Activated naive CD8-positive, alpha-beta T cell treated with anti-CD3 and anti-CD28 coated beads, Interleukin-2, amount 10 ng/mL, durations not matched to agents 7 days and 5 days (primary cell): ENCODE measurements at places on chromosomes 7 and 10. TPM values are rescaled to one million over a fixed set of nuclear protein-coding genes. Genes with fewer than 3 reads are reported as not detected.

- DNase-seq, result no peak
- no peaks in the 10 kb centered on the region for H3K27me3 ChIP-seq
- no peaks in the 10 kb centered on the region for H3K4me1 ChIP-seq
These were observed 577.9 kb downstream of the IPMK start for GRCh38 chr10:57689596-57690297.

DNA sequence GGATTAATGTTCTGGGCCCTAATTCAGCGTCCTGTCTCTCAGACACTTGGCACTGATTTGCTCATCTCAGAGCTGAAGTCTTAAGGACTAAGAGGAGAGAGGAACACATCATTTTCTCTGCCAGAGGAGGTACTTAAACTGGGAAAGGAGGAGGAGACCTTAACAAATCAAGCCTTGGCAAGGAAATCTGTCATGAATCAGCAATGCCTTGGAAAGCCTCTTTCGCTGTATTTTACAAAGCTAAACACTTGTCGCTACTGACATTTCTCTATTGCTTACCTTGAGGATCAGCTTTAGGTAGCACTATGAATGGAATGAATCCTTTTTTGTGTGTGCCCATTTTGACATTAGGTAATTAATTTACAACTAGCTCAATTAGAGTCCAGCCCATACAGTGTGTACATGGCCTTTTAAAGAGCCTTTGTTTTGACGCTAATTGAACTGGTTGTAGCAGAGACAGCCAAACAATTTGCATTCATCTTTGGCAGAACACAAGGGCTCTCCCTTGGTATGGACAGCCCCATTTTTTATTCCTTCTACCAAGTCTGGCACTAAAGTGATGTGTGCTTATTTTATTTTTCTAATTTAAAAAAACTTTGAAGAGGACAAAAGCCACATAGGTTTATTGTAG, 37.4 kb downstream of the AUTS2 start:
- H3K27me3 ChIP-seq, result peaks cover 8% of the 10 kb centered on the region
- no peak for DNase-seq
- H3K4me3 ChIP-seq, result no peak overlapping the region
- H3K27ac ChIP-seq, result no peak overlapping the region
- H3K4me1 ChIP-seq, result no peaks in the 10 kb centered on the region
- H3K36me3 ChIP-seq, result no peaks in the 10 kb centered on the region

DNA sequence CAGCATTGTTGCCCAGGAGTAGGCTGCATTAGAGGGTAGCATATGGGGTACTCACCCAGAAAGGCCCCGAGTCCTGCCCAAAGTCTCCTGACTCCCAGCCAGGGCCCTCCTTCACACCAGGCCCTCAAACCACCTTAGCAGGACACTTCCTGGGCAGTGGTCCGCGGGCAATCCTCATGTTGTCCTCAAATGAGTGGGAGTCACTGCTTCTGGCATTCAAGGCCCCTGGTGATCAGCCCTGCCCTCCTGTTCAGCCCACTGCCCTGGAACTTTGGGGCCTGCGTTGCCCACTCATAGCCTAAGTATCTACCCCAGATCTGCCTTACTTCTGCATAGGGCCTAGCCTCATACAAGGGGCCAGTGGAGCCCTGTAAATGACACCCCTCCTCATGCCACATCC, 70.9 kb upstream of the PRLHR start:
- H3K4me3 ChIP-seq, result no peak overlapping the region
- no peak overlapping the region for H3K27ac ChIP-seq
- peaks cover 8% of the 10 kb centered on the region for H3K4me1 ChIP-seq
- DNase-seq, result no peak

GRCh38 chr10:6110136-6110535, 21.3 kb downstream of the RBM17 start:
- H3K36me3 ChIP-seq, result peaks cover 61% of the 10 kb centered on the region
- no peak overlapping the region for H3K4me3 ChIP-seq
- H3K27me3 ChIP-seq, result no peaks in the 10 kb centered on the region
- peaks cover 27% of the 10 kb centered on the region for H3K4me1 ChIP-seq

DNA sequence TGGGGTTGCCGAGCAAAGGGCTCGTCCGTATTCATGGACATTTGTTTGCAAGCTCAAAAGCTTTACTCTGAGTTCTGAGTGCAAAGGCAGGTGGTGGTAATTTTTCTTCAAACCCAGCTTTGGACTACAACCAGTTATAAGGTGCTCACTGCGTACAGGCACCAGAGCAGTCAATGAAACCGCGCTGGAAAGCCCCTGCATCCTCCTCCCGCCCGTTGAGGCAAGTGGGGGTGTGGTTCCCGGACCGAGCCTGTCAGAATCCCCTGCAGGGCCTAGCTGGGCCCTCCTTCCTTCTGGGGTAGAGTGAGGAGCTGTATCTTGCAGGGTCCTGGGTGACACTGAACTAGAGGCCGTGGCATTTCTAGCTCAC, 22.3 kb downstream of the AMZ1 start:
- H3K27me3 ChIP-seq, result peaks cover 61% of the 10 kb centered on the region
- DNase-seq, result no peak
- H3K4me3 ChIP-seq, result peak overlapping the region; percentile 44
- no peak overlapping the region for H3K27ac ChIP-seq

GRCh38 chr10:127345231-127345965, 149.0 kb upstream of the INSYN2A start:
- H3K27me3 ChIP-seq, result peaks cover 2% of the 10 kb centered on the region
- DNase-seq, result no peak
- H3K27ac ChIP-seq, result no peak overlapping the region
- no peaks in the 10 kb centered on the region for H3K4me1 ChIP-seq
- no peak overlapping the region for H3K4me3 ChIP-seq

DNA sequence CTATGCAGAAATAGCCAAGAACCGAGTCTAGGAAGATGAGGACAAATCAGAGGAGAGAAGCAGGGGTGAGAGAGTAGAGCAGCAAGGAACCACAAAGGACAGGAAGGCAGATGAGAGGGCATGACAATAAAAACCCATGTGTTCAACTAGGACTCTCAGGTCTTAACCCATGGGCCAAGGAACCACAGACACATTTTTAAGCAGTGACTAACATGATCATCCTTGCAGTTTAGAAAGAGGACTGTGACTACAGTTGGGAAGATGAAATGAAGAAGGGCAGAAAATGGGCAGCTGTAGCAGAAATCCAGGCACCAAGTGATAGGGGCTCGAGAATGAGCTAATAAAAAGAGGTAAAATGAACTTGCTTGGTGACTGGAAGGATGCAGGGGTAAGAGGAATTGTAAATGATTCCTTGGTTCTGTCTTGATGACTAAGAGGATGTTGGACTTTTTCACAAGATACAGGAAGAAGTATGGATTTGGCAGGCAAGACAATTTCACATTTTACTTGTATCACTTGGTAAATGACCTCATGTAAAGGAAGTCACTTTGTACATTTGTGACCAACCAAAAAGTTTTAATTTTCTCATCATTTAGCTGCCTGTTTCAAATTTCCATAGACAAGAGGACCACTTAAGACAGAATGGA, 22.8 kb downstream of the SGMS1 start:
- no peak overlapping the region for H3K4me3 ChIP-seq
- no peak overlapping the region for H3K27ac ChIP-seq
- H3K4me1 ChIP-seq, result peaks cover 34% of the 10 kb centered on the region
- H3K27me3 ChIP-seq, result no peaks in the 10 kb centered on the region

DNA sequence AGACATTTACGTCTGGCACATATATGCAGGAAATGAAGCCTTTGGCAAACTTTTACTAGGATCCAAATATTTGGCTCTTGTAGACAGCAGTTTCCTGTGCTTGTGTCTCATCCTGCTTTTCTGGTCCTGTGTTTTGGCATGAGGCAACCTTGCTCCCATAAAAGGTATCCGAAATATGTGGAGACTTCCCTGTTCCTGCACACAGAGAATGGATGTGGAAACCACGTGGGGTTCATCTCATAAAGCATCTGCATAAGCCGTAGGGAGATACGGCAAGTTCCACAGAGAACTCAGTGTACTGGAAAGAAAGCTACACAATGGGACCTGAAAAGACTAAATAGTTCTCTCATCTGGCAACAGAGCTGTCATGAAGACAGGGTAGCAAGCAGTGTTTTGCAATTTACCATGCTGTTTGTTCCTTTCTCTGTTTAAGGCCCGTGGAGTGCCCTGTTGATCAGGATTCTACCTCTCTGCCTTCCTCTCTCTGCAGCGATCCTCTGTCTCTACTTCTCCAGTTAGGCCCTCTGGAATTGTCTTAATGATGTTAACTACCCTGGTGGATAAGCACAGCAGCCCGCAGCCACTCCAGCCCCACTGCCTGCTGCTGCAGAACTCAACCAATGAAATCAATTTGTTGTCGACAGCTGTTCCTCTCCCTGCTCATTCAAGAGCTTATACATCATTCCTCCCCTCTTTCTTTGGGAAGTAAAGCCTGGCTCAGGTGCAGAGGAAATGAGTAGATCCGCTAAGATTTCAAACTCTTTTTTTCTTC, 293.6 kb downstream of the CSTF2T start:
- H3K4me3 ChIP-seq, result no peak overlapping the region
- DNase-seq, result no peak
- no peaks in the 10 kb centered on the region for H3K27me3 ChIP-seq
- H3K36me3 ChIP-seq, result no peaks in the 10 kb centered on the region

- H3K4me1 ChIP-seq, result no peaks in the 10 kb centered on the region
- no peak overlapping the region for H3K27ac ChIP-seq
- no peaks in the 10 kb centered on the region for H3K27me3 ChIP-seq
- no peak overlapping the region for H3K4me3 ChIP-seq
- H3K36me3 ChIP-seq, result no peaks in the 10 kb centered on the region
- DNase-seq, result no peak
These were observed 37.6 kb downstream of the PLXDC2 start for GRCh38 chr10:19853831-19854230.

GRCh38 chr7:49229246-49229645, 304.9 kb downstream of the CDC14C start:
- H3K27ac ChIP-seq, result no peak overlapping the region
- no peaks in the 10 kb centered on the region for H3K36me3 ChIP-seq
- no peak overlapping the region for H3K4me3 ChIP-seq
- no peak for DNase-seq
- no peaks in the 10 kb centered on the region for H3K27me3 ChIP-seq

DNA sequence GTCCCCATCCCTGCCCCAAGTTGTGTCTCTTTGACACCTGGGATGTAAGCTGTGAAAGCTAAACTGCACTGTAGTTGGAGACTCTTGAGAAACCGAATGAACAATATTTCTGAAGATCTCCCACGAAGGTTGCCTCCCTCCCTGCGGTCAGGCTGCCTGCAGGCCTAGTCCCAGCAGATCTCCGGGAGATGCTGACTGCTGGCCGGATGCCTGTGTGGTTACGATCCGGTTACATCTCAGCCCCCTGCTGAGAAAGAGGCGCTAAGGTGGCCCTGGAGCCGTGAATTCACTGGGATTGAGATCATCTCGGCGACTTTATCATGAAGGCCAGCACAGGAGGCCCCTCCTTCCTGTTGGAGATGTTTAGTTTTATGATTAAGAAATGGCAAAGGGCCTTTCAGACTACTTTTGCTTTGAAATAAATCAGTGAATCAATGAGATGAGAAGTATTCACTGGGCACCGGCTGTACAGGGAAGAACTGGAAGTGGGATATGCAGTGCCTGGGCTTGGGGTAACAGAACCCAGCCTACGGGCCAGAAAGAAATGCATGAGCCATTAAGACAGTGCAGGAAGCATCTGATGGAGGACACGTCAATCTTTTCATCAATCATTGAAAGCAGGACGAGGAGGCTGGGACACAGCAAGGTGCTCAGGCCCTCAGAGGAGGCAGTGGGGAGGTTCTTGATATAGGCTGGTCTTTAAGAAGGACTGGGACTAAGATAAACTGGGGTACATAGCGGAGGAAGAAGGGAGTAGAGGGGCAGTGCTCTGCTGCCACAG, 177.6 kb downstream of the PRKAG2 start:
- peaks cover 2% of the 10 kb centered on the region for H3K36me3 ChIP-seq
- H3K27ac ChIP-seq, result no peak overlapping the region
- no peak overlapping the region for H3K4me3 ChIP-seq
- no peak for DNase-seq
- H3K27me3 ChIP-seq, result no peaks in the 10 kb centered on the region

GRCh38 chr7:28509251-28510025, 97.1 kb downstream of the CREB5 start:
- peaks cover 5% of the 10 kb centered on the region for H3K4me1 ChIP-seq
- peak overlapping the region; percentile 53 for H3K4me3 ChIP-seq
- peaks cover 13% of the 10 kb centered on the region for H3K27me3 ChIP-seq
- H3K36me3 ChIP-seq, result no peaks in the 10 kb centered on the region
- DNase-seq, result no peak

GRCh38 chr7:108535257-108535656, 9.3 kb upstream of the PNPLA8 start:
- no peaks in the 10 kb centered on the region for H3K4me1 ChIP-seq
- H3K27me3 ChIP-seq, result peaks cover 11% of the 10 kb centered on the region
- no peak overlapping the region for H3K4me3 ChIP-seq
- no peaks in the 10 kb centered on the region for H3K36me3 ChIP-seq

DNA sequence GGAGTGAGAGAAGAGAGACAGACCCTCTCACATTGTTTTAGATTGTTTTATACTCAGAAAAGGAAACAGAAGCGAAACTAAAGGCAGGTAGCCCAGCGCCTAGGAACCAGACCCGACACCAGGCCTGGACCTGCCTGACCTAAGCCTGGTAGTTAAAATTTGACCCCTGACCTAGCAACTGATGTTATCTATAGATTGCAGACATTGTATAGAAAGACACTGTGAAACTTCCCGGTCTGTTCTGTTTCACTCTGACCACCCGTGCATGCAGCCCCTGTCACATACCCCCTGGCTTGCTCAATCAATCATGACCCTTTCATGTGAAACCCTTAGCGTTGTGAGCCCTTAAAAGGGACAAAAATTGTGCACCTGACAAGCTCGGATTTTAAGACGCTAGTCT, 31.6 kb downstream of the VIPR2 start:
- H3K27me3 ChIP-seq, result peaks cover 12% of the 10 kb centered on the region
- H3K4me1 ChIP-seq, result peaks cover 1% of the 10 kb centered on the region
- H3K4me3 ChIP-seq, result no peak overlapping the region
- H3K27ac ChIP-seq, result no peak overlapping the region

DNA sequence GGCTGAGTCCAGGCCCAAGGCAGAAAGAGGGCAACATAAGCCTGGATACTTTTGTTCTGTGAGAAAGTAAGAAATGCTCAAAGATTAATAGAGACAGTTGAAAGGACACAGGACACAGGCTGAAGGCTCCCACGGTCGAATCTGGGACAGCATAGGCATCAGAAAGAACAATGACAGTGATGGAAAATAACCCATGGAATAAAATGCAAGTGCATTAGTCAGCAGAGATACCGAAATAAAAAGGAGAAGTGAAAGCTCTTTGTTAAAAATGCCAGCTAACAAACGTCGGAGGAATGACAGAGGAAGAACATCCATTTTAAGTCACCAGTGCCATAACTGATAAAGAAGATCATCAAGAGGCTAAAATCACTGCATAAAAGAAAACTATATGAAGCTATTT, 19.6 kb upstream of the AGAP5 start:
- H3K4me3 ChIP-seq, result no peak overlapping the region
- no peak overlapping the region for H3K27ac ChIP-seq
- peaks cover 4% of the 10 kb centered on the region for H3K4me1 ChIP-seq
- DNase-seq, result no peak
- no peaks in the 10 kb centered on the region for H3K27me3 ChIP-seq
- peaks cover 8% of the 10 kb centered on the region for H3K36me3 ChIP-seq

VPS37D gene
- 0.86 TPM for total RNA-seq

TCF7L2 gene
- 1.9 TPM for total RNA-seq

GCC1 gene
- 21.8 TPM for total RNA-seq

HKDC1 gene
- total RNA-seq, result 1.1 TPM

ANKRD2 gene
- not detected for total RNA-seq

RASSF4 gene
- total RNA-seq, result 3.1 TPM

GPR85 gene
- not detected for total RNA-seq

SYCE1 gene
- 2.3 TPM for total RNA-seq

SLC39A12 gene
- total RNA-seq, result not detected
